A549 treated with CORT108297 at 1 μM for 4 hours (cell line): ENCODE measurements at places on chromosomes 3 and 15. TPM values are rescaled to one million over a fixed set of nuclear protein-coding genes. Genes with fewer than 3 reads are reported as not detected.

The IL20RB gene
- total RNA-seq: 0.59 to 0.91 TPM (median 0.83 TPM) in 5 replicates

The AP2M1 gene
- 307 to 325 TPM (median 321 TPM) in 5 replicates for total RNA-seq

The CPN2 gene
- not detected in 5 replicates for total RNA-seq

The SNTN gene
- total RNA-seq: not detected in 5 replicates

The APOD gene
- 0.50 to 1.1 TPM (median 0.58 TPM) in 5 replicates for total RNA-seq

The INSYN1 gene
- total RNA-seq: 1.3 to 1.8 TPM (median 1.5 TPM) in 5 replicates

The LPP gene
- 6.5 to 9.9 TPM (median 8.3 TPM) in 5 replicates for total RNA-seq

The MEX3B gene
- 4.3 to 6.5 TPM (median 5.2 TPM) in 5 replicates for total RNA-seq

The GPR156 gene
- total RNA-seq: 0.25 to 0.54 TPM (median 0.46 TPM) in 5 replicates

The GOLGA8R gene
- total RNA-seq: 0.12 to 0.35 TPM (median 0.26 TPM) in 5 replicates

The NLGN1 gene
- total RNA-seq: not detected in 5 replicates

The MORC1 gene
- total RNA-seq: not detected in 5 replicates
